ENCODE measurements at places on chromosomes 3 and 15. TPM values are rescaled to one million over a fixed set of nuclear protein-coding genes. Genes with fewer than 3 reads are reported as not detected.
A peak's percentile ranks its signal among the peaks of the same experiment; 100 is the strongest.

TM4SF4 gene
- total RNA-seq, result not detected

SLC6A1 gene
- total RNA-seq, result 0.18 TPM

CDC25A gene
- total RNA-seq, result 9.9 TPM

MGLL gene
- total RNA-seq, result 31.8 TPM

ZCWPW2 gene
- 0.80 TPM for total RNA-seq

AHSG gene
- not detected for total RNA-seq

PRICKLE2 gene
- 21.0 TPM for total RNA-seq

FES gene
- 22.8 TPM for total RNA-seq

MIX23 gene
- 13.8 TPM for total RNA-seq

ISLR2 gene
- 1.9 TPM for total RNA-seq

DNA sequence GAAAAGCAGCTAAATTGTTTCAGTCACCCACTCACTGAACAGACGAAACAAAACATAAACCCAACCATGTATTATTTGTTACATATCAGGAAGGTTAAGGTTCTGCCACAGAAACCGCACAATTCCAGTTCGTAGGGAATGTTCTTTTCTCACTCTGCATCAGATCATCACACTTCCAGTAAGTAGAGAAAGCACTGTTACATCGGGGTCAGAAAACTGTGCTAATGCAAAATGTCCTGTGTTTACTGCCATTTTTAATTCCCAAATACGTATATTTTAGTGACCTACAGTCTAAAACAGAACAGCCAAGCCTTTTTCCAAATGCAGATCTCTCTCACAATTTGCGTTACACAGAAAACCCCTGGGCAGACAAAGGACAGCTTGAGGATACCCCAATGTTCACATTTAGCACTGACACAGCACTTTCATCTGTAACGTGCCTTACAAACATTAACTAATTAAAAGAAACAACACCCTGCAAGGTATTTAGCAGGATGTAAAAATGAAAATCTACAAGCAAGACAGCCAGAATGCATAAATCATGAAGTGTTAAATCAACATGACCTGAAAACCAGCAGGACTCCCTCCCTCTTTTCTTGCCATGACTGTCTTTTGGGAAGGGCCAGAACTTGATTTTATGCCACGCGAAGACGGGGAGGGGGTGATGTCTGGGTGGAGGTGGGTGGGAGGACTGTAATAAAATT, 34.8 kb upstream of the SKIL start:
- no peak for DNase-seq

DNA sequence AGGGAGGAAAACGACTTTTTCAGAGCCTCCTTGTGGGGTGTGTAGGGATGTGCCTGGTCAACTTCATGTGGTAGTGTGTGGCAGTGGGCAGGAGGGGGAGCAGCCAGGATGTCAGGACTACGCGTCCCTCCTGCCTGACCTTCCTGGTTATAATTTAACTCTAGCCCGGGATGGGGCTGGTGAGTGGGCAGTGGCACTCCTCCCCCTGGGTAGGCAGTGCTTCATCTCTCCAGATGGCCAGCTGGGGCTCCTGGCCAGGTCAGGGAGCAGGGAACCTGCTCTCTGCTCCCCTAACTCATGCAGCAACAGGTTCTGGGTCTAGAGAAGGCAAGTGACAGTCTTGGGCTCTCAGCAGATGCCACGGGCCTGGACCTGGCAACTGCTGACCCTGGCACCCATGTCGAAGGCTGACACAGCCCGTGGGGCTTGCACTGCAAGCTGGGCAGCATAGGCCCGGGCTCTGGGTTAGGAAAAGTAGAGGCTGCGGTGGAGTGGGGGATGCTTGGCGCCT, 2.6 kb downstream of the ITIH4 start:
- DNase-seq, result no peak

- no peak for DNase-seq
These were observed 313.3 kb downstream of the SATB1 start for GRCh38 chr3:18111796-18112232.

- no peak for DNase-seq
These were observed 16.6 kb upstream of the AGTR1 start for GRCh38 chr3:148681080-148681479.

DNA sequence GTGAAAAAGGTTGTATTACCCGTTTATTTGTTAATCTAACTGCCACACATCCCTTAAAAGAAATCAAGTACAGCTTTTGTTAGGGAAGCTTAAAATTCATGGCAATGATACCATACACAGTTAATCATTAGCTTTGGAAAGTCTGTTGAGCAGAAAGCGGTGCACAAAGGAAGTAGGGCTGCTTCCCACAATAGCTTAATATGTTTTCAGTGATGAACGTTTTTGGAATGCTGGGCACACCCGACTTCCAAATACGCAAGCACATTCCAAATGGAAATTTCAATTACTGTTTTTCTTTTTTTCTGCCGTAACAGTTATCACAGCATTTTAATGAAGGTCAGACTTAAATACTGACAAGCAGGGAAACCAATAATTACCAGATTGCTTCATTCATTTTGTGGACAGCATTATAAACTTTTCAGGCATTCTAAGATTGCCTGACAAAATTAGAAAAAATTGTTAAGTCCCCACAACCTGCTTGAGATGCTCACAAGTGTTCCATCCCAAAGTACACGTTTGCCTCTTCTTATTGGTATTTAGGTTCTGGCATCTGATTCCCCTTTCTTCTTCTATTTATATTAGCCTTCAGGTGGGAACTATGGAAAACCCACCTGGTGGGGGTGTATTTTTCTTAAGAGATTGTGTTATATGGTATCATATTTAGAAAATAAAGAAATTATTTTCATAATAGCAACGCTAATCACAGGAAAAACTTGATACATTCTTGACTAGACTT, 1.1 kb upstream of the ECT2 start:
- peak; percentile 14 for DNase-seq

DNA sequence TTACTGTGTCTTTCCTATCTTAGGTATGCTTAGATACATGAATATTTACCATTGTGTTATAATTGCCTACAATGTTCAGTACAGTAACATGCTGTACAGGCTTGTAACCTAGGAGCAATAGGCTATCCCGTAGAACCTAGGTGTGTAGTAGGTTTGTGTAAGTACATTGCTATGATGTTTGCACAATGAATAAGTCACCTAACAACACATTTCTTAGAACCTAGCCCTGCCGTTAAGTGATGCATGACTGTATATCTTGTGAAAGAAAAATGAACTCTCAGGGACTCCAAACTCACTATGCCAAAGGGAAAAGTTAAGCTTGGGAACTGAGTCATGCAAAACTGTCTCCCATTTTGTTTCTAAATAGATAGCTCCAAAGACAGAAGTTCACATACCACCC, 91.5 kb upstream of the ACP3 start:
- no peak for DNase-seq

GRCh38 chr3:126671521-126671920, 16.6 kb upstream of the TXNRD3 start:
- DNase-seq, result no peak

GRCh38 chr15:76517910-76518309, 181.3 kb downstream of the ISL2 start:
- DNase-seq, result no peak

GRCh38 chr15:48281674-48282073, 49.6 kb upstream of the DUT start:
- DNase-seq, result no peak

DNA sequence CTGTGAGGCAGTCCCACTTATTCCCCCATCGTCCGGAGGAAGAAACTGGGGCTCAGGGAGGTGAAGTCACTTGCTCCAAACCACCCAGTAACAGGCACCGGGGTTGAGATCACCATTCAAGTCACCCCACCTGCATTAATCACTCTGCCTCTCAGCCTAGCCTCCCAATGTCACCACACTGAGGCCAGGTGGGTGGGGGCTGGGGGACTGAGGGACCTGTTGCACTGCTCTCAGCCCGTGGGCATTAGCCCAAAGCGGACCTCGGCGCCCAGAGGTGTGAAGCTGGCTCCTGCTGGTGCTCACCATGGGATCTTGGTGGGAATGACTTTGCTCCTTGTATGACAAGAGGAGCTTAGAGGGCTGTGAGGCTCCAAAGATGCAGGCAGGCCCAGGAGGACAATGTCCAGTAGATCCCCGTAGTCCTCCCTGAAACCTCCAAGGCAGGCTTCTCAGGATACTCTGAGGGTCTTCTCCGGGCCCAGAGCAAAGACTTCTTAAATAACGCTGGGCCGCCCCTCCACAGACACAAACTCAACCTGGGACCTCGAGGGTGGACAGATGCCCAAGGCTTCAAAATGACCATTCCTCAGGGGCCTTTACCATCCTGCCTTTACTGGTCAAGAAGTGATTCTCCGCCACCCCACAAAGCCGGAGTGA, 1.7 kb downstream of the NT5DC2 start:
- DNase-seq, result no peak

DNA sequence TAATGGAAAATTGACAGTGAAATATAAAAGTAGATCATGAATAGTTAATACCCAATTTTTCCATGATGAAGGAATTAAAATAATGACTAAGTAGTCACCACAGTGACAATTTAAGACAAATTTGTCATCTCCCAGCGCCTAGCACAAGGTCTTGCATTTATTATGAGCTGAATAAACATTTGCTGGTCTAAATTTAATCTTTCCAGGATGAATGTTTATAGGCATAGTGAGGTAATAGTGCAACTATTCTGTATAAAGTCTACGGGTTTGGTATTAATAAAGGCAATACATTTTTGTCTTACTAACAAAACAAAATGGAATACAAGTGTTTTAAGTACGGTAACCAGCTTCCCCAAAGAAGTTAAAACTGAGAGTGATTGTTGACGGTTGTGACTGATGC, 209.3 kb downstream of the CD47 start:
- DNase-seq, result no peak

- DNase-seq, result no peak
These were observed 54.0 kb downstream of the TAFA4 start for GRCh38 chr3:68878322-68878721.

- DNase-seq, result no peak
These were observed 1.2 kb downstream of the SIDT1 start for GRCh38 chr3:113533534-113533892.

GRCh38 chr3:189353988-189354889, 182.5 kb downstream of the TPRG1 start:
- no peak for DNase-seq

- no peak for DNase-seq
These were observed 54.2 kb downstream of the OSTN start for GRCh38 chr3:191253089-191253799.

DNA sequence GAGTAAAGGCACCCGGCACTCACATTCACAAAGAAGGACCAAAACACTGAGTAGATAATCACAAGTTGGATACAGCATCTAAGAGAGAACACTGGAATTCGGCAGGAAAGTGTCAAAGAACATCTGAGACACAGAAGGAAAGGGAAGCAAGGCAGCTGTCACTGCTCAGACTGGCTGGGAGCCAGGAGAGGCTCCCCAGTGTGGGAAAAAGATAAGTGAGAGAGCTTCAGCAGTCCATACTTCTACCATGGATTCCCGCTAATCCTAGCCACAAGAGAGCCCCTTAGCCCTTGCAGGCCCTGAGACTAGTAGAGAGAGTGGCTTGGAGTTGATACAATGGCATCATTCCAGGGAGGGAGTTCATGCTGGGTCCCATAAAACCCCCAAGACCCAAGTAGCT, 36.7 kb upstream of the CP start:
- no peak for DNase-seq

DNA sequence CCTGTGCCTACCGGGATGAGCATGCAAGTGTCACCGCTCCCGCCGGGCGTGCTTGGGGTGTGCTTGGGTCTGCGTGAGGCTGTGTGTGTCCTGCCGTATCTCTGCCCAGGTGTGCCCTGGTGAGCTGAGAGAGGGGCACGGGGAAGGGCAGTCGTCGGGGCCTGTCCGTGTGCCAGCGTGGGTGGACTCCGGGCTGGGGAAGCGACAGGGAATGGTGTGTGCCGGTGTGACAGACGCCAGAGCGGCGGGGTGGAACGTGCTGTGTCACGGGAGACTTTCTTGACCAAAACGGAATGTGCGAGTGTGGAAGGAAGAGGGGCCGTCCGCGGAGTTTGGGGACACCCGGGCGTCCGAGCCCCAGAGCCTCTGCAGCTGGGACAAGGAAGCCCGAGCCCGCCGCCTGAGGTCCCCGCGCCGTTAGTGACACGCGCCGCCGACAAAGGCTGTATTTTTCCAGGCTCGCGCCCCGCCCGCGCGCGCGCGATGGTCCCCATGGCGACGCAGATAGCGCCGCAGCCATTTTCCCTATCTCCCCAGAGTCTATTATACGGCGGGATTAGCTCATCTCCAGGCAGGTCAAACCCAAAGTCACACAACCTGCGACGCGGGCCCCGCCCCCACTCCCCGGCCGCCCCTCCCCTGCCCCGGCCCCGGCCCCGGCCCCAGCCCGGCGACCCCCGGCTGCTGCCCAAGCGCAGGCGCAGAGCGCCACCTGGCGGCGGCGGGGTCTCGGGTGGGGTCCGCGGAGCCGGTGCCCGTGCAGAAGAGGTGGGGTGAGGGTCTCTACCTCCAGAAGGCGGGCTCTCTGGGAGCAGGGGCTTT, 4.5 kb upstream of the GATA2 start:
- peak; percentile 79 for DNase-seq

- no peak for DNase-seq
These were observed 65.2 kb downstream of the TPRA1 start for GRCh38 chr3:127525373-127525772.

DNA sequence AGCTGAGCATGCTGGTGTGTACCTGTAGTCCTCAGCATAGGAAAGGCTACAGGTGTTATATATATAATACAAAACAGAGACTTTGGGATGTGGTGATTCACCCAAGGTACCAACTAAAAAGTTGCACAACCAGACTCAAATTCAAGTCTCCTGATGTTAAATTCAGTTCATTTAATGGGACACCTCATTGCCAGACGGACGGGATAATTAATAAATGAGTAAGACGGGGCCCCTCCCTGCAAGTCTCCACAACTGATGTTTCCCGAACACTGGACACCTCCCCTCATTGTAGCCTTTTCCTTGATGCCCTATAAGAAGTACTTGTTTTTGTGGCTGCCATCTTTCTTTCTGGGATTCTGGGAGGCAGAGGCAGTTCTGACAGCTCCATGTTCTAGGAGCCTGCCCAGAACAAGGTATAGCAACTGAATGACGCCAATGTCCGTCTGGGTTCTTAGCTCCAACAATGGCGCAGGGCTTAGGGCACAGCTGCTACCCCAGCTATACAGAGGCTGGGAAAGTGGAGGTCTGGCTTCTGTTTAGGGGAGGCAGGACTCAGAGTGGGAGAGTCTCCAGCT, 50.7 kb downstream of the CDC25A start:
- no peak for DNase-seq

DNA sequence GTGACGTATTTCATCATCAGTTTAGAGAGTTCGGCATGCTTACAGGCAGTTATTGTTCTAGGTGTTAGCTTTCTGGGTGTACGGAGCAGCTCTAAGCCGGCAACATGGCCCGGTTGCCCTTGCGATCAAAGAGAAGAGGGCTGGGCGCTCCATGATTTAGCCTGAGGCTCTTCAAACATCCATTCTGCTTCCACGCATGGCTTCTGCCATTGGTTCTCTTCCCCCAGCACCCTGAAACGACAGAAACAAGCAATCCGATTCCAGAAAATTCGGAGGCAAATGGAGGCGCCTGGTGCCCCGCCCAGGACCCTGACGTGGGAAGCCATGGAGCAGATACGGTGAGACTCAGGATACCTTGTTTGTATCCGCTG, 574 bp downstream of the NGRN start:
- no peak for DNase-seq

- no peak for DNase-seq
These were observed 136.6 kb downstream of the TMCC1 start for GRCh38 chr3:129756871-129757270.

GRCh38 chr15:42060797-42061196, 33.6 kb downstream of the PLA2G4D start:
- DNase-seq, result no peak

Measured in prostate gland (tissue), 2 donors.